ENCODE measurements at places on chromosomes 12 and 14.

DNA sequence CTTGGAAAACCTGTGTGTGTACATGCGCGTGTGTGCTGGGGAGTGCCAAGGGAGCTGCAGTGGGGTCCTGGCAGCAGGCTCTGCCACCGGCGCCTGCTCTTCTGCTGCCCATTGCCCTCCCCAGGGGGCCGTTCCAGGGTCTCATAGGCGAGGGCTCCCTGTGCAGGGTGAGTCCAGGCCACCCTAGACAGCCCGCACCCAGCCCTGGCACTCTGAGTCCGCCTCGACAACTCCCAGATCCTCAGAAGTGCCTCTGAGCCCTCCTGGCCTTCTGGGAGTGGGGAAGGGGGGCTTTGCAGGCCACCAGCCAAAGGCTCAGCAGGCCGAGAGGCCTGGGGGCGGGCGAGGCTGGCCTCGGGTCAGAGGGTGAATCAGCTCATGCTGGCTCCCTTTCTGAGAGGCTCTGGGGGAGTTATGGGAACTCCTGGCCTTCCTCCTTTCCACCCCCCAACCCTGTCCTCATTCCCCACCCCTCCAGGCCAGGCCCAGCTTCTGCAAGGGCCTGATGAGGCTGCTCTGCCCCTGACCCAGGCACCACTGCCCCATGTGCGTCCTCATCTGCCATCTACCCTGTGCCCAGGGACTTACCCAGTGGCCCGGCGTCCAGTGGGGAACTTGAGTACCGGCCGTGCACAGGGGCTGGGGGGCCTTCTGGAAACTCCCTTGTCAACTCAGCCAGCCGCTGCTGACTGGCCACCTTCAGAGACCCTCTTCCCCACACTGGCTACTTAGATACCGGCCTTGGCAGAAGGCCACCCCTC, 2.1 kb upstream of the TEDC1 start:
- DNase-seq, result no peak

GRCh38 chr12:16062611-16063010, 151.5 kb downstream of the DERA start:
- no peak for DNase-seq

DNA sequence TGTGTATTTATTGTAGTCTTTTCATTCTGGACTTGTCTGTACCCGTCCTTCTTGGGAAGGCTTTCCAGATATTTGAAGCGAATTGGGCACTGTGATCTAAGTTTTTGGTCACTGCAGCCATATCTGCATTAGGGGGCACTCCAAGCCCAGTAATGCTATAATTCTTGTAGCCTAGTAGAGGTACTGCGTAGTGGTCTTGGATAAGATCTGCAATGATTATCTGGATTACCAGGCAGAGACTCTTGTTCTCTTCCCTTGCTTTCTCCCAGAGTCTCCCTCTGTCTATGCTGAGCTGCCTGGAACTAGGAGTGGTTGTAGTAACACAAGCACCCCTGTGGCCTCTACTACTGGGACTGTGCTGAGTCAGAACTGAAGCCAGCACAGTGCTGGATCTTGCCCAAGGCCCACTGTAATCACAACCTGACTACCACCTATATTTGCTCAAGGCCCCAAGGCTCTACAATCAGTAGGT, 30.0 kb downstream of the SLC38A2 start:
- no peak for DNase-seq

DNA sequence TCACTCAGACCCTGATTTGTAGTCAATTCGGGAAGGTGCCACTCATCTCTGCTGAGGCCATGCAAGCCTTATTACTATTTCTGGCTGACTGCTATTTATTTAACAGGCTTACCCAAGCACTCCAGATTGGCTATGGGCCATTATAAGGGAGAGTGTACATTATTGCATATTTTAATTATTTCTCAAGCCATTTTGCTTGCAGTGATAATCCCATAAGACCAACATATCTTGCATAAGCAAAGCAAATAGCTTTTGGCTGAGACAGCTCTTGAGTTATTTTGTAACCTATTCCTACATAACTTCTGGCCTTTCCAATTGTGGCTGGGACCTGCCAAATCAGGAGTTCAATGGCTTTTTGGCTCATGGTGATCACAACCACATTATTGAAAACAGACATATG, 509.6 kb upstream of the USP15 start:
- no peak for DNase-seq

GRCh38 chr12:77816196-77816595, 14.5 kb upstream of the NAV3 start:
- no peak for DNase-seq

GRCh38 chr14:104677512-104678332, 11.7 kb upstream of the INF2 start:
- DNase-seq, result peak; percentile 85

GRCh38 chr12:103852498-103852997, 11.5 kb upstream of the NT5DC3 start:
- peak; percentile 73 for DNase-seq

GRCh38 chr12:129071362-129071761, 218.1 kb downstream of the GLT1D1 start:
- DNase-seq, result peak; percentile 32

GRCh38 chr14:36317650-36318049, 2.8 kb downstream of the MBIP start:
- DNase-seq, result no peak

DNA sequence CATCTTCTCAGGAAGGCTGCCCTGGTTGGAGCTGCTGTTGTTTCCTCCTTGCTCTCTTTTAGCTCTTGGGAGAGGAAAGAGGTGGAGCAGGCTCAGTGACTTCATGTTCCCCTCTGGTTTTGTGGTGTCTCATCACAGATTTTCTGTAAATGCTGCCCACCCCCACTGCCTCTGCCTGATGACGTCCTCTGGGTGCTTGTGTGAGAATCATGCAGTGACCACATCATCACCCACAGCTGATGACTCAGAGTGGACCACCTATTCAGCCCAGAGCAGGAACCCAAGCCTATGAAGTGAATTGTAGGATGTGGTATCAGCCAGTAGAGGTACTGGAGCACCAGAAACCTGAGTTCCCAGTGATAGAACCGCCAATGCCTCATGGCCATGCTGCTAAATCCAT, at the start of gene GZMB:
GZMB (minus strand) TSS at position 33 of the 400 bp plus-strand sequence; CDS start at position 3, 30 bp downstream.
- DNase-seq, result no peak

GRCh38 chr14:102154821-102155549, 15.3 kb downstream of the WDR20 start:
- no peak for DNase-seq

DNA sequence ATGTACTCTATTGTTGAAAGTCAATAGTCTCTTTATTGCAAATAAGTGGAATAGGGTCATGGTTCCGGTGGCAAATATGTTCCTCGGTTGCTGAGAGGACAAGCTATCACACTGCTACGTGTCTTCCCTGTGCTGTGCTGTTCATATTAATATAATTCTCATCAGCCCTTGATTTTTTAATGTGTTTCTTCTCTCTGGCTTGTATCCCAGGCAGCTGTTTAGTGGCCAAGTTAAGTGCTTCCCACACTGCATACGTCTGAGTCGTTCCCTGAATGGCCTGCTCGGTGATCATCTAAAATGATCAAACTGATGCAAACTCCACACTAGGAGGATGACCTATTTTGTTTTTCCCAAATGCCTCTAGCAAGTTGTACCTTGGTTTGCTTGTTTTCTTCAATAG, 186.4 kb downstream of the ANO6 start:
- no peak for DNase-seq

GRCh38 chr12:100845095-100845494, 50.5 kb downstream of the ANO4 start:
- DNase-seq, result no peak

GRCh38 chr12:6346942-6347341, 5.1 kb upstream of the TNFRSF1A start:
- no peak for DNase-seq

- DNase-seq, result peak; percentile 50
Measured at GRCh38 chr12:128259556-128260070, 7.4 kb upstream of the TMEM132C start.

DNA sequence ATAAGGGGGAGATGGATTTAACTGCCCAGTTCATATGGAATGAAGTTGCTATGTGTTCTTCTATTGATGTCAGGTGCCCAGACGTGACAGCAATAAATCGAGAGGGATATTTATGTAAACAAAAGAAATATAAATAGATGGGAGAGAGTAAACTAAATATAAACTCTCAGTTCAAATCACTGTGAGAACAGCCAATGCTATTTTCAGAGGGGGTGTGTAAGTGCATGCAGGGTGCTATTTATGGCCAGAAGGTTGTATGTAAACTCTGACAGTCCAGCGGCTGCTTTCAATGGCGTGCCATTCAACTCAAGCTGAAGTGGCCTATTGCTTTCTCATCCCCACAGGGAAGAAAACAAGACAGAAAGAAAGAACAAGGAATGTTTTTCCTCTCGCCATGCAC, 127.2 kb downstream of the KCNA5 start:
- DNase-seq, result no peak

DNA sequence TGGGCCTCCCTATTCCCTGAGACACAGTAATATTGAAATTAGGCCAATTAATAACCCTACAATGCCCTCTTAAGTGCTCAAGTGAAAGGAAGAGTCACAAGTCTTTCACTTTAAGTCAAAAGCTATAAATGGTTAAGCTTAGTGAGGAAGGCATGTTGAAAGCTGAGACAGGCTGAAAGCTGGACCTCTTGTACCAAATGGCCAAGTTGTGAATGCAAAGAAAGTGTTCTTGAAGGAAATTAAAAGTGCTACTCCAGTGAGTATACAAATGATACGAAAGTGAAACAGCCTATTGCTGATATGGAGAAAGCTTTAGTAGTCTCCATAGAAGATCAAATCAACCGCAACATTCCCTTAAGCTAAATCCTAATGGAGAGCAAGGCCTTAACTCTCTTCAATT, 140.8 kb downstream of the PTCSC3 start:
- no peak for DNase-seq

DNA sequence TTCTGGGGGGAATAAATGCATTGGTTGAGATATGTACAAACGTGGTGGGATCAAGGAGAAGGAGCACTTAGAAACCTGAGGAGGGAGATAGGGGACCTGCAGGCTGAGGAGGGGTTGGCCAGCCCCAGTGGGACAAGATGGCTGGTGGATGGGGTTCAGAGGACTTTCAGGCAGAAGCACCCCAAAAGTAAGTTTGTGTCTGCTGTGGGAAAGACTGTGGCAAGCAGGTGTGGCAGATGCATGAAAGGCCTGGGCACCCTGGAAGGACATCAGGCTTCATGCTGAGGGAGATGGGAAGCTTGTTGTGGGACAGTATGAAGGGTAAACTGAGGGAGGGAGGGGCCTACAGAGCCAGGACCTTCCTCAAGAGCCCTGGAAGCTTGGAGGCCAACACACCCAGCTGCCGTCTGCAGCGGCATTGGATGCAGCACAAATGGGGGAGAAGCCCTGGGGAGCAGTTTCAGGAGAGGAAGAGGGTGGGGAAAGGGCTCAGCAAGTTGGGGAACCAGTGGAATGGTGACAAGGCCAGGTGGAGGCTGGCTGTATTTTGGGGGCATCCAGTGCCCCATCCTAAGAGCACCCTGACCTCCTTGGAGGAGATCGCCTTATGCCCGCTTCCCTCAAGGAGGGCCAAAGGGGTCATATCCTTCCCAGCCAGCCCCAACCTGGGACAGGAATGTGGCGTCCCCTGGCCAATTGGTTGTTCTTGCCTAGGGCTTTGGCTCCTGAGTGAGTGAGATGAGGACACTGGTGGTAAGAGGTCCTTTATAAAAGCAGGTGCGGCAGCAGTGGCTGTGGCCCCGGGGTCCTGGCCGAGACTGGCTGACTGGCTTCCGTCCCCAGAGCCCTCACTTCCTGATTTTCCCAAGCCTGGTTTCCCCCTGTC, 20.7 kb downstream of the NFKBIA start:
- DNase-seq, result no peak

DNA sequence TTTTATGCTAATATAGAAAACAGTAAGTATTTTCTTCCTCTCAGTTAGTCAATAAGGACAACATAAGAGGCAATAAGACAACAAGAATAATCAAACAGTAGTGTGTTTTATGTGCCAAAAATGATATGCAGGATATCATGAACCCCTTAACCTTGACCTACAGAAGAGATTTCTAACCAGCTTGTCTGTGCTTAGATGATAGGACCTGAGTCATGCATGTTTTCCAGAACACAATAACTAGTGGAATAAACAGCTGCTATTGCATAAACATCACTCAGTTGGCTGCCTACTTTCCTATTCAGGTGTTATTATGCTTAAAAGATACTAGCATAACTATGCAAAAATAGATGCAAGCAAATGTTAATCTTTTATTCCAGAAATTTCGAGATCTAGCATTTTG, 282.5 kb downstream of the PRKD1 start:
- no peak for DNase-seq

- no peak for DNase-seq
Measured at GRCh38 chr14:81286574-81287370, 66.0 kb upstream of the GTF2A1 start.

DNA sequence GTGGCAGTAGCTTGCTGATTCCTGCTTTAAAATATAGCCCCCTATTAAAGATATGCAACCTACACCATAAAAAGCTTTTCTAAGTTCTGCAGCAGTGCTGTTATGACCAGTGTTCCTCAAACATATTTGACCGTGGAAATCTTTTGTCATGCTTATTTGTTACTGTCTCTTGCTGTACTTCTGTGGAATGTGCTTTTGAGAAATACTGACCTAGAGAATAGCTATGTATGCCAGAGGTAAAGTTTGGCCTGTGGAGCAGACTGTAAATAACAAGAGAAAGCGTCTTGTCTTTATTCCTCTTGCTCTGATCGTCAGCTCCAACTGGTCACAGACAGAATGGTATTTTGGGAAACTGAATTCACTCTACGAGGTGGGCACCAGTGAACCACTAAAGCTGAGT, 239.0 kb downstream of the FBXL14 start:
- DNase-seq, result no peak

DNA sequence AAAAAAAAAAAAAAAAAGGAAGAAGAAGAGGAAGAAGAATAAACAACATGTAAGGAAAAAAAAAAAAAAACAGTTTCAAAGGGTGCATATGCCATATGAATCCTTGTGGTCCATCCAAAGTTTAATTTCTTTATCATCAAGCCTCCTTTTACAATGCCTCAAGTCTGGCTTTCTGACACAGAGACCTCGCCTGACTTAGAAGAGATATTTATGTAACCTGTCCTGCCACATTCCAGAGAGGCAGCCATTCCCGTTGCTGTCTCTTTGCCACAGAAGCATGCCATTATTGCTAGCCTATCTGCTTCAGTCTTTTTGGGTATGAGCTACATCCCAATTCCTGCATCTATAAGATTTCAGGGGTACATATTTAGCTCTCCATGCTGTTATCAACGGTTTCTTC, 596.7 kb upstream of the ATP2B1 start:
- DNase-seq, result no peak

GRCh38 chr12:113003636-113004035, 25.3 kb downstream of the OAS2 start:
- no peak for DNase-seq

DNA sequence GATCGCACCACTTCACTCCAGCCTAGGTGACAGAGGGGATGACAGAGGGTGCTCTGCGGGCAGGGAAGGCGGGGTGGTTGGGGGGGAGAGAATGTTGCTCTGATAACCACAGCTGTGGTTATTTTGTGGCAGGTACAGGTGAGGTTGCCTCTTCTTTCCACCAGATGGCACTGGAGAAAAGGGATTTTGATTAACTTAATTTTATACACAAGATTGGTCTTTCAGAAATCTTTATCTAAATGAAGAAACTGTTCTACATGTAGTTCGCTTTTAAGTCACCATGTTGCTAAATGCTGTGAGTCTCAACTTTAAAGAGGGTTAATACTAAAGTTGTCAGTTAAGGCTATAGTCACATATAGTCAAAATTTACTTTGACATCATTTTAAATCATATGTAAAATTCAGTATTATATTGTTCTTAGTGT, 25.7 kb downstream of the FGF23 start:
- DNase-seq, result no peak
